ENCODE measurements at places on chromosomes 3 and 15.

GRCh38 chr3:106121491-106122289 is 252.9 kb upstream of the CBLB start:
- DNase-seq, result no peak

DNA sequence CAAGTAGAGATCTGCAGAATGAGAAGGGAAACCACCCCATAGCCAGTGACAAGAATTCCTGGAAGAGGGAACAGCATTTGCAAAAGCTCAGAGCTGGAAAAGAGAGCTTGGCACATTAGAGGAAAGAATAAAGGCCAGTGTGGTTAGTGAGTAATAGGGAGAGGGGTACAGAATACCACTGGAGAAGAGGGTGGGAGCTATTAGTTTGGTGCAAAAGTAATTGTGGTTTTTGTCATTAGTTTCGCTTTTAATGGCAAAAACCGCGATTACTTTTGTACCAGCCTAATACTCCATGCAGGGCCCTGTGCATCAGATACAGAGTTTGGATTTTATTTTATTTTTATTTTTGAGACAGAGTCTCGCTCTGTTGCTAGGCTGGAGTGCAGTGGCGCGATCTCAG is 9.8 kb downstream of the SLC24A1 start:
- no peak for DNase-seq

GRCh38 chr3:98038876-98039275 is 3.8 kb upstream of the GABRR3 start:
- no peak for DNase-seq

GRCh38 chr15:38684440-38685010 is 119.9 kb upstream of the RASGRP1 start:
- no peak for DNase-seq

All from astrocyte of the hippocampus (primary cell).